ENCODE measurements at places on chromosomes 7 and 10. TPM values are rescaled to one million over a fixed set of nuclear protein-coding genes. Genes with fewer than 3 reads are reported as not detected.

- DNase-seq: no peak
Observed at GRCh38 chr7:10632712-10633111, 341.0 kb upstream of the PHF14 start.

- DNase-seq: no peak
Observed at GRCh38 chr10:36676321-36676720, 449.1 kb upstream of the ANKRD30A start.

GRCh38 chr7:24448038-24448437 lies 125.2 kb upstream of the PALS2 start:
- DNase-seq: no peak

Gene ZNF488
- total RNA-seq: under 0.01 TPM

GRCh38 chr10:22760025-22760424 lies 45.6 kb upstream of the PIP4K2A start:
- no peak for DNase-seq

Gene UTF1
- total RNA-seq: not detected

- DNase-seq: no peak
Observed at GRCh38 chr7:80440883-80441282, 71.0 kb downstream of the GNAT3 start.
